ENCODE measurements at places on chromosomes 12 and 14.

- DNase-seq: no peak
Observed at GRCh38 chr12:50185970-50186663, 18.9 kb upstream of the CERS5 start.

GRCh38 chr12:122983789-122984515 is 3.5 kb downstream of the ARL6IP4 start:
- DNase-seq: no peak

DNA sequence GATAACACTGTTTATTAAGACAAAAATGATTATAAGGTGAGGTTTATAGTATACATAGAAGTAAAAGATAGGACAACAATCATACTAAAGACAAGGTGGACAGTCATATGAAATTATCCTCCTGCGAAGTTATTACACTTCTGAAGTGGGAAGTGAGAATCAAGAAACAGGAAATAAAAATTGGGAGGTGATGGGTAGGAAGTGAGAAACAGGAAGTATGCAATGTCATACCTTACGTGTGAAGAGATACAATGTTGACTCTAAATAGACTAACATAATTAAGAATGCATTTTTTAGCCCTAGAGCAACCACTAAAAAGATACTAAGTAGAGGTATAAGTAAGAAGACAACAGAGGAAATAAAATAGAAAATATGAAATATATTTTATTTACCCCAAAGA is 43.7 kb downstream of the GRIN2B start:
- DNase-seq: no peak

GRCh38 chr14:75329369-75329768 is 50.7 kb downstream of the FOS start:
- no peak for DNase-seq

GRCh38 chr14:91065266-91065665 is 4.8 kb upstream of the RPS6KA5 start:
- no peak for DNase-seq
